ENCODE measurements at places on chromosomes 6 and 20.

DNA sequence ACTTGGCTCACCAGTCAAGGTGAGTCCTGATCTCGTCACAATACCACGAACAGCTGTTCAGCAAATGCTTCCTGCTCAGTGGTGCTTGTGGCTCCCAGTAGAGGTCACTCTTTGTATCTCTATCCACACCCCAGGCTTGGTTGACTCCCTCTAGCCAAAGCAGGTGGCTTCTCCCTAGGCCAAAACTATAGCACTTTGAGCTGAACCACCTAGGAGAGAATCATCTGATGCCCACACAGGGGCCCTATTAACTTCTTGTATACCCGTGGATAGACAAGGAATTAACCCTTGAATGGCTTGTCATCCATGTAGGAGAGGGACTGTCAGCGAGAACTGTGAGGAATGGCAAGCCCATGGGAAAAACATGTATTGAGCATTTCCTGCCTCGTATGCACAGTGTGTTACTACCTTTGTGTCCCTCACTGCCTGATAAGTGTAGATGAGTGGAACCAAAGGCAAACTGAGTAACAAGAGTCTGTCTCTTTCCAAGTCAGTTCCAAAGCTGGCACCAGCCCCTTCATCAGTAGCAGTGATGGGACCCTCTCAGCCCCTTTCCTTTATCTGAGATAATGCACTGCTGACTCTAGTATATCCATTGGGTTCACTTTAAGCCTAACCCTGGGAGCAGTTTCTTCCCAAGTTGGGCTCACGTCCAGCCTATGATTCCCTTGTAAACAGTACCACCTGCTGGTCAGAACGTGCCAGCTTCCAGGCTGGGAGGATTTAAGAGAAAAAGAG, 42.5 kb downstream of the EIF2S2 start:
- DNase-seq, result no peak

- DNase-seq, result no peak
These were observed 160.2 kb downstream of the QRSL1 start for GRCh38 chr6:106789428-106790148.

DNA sequence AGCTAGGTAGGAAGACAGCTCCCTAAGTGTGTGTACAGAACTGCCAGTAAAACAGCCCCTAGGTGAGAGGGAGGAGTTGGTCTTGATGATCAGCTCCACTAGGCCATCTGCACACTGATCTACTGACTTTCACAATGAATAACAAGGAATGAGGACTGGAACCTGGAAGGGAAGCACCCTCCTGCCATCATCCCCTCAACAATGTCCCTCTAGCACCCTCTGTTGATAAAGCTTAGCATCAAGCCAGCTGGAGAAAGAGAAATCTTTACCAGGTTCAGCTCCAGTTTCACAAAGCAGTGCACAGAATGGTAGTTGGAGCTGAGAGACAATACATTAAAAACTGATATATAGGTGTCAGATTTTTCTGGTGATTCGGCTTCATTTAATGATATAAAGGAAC, 57.2 kb upstream of the IRAK1BP1 start:
- no peak for DNase-seq

DNA sequence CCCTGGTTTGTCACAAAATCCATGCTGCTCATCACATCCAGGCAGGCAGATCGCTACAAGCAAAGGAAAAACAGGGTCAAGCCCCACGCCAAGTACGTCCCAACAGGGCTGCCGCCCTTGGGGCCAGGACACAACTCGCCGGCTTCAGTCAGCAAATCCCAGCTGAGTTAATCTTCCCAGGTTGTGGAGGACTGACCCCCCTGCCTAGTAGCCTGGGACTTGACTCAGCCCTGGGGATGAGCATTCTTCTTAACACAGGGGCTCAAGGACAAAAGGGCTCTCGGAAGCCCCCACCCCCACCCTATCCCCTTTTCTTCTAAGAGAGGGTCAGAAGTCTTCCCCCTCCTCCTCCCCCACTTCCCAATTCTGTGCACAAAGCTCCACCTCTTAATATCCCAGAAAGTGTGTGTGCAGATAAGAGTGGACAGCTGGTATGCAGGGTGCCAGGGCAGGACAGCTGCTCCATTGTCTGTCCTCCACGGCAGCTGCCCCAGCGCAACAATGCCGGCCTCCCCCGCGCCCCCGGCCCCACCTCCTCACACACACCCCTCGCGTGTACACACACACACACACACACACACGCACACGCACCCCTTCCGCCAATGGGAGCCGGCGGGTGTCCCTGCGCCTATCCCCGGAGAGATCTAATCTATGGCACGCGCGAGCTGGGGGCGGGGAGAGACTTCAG, 4.5 kb downstream of the DLL1 start:
- no peak for DNase-seq

DNA sequence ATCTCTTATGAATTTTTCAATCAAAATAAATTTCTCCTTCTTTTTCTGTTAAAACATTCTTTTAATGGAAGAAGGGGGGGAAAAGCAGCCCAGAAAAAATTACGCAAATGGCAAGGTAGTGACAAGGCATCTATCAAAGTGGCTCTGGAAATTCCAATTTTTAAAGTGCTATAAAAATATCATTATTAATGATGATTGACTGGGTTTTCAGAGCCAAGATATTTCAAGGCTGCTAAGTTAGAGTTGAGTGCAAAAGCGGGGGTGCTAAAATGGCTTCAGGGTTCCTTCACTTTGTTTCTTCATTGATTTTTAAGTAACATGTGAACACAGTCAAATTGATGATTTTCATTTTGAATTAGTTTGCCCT, 171.6 kb upstream of the CITED2 start:
- DNase-seq, result no peak

- no peak for DNase-seq
These were observed 16.0 kb downstream of the DSE start for GRCh38 chr6:116386581-116387299.

DNA sequence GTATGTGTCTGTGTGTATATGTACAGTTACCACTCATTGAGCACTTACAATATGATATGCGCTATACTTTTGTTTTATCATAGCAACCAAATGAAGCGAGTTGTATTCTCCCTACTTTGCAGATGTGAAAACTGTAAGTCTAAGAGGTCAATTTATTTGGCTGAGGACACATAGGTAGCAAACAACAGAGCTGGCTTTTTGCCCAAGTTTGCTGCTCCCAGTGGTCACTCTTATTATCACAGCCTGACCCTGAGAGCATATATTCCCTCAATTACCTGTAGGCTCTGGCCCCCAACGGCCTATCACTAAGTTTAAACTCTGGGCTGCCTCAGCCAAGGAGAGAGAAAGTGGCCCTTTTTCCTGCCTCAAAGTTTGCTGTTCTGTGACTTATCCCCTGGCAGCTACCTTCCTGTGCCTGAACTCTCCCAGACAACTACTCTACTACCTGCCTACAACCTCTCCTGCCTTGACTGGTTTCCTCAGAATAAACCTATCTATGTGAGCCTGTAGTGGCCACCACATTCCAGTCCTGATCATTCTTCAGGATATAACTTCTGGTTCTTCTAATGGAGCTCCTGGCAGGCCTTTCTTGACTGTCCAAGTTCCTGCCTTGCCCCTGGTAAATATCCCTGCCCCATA, 221.8 kb downstream of the FRK start:
- DNase-seq, result no peak

GRCh38 chr20:62112368-62112767, 9.9 kb upstream of the LSM14B start:
- DNase-seq, result no peak

- no peak for DNase-seq
These were observed 100.5 kb upstream of the QKI start for GRCh38 chr6:163313981-163314380.

GRCh38 chr6:152669895-152670294, 27.8 kb upstream of the MYCT1 start:
- DNase-seq, result no peak

GRCh38 chr20:15240801-15241200, 903.4 kb upstream of the FLRT3 start:
- no peak for DNase-seq

GRCh38 chr6:158789115-158789917, 29.9 kb downstream of the EZR start:
- no peak for DNase-seq

DNA sequence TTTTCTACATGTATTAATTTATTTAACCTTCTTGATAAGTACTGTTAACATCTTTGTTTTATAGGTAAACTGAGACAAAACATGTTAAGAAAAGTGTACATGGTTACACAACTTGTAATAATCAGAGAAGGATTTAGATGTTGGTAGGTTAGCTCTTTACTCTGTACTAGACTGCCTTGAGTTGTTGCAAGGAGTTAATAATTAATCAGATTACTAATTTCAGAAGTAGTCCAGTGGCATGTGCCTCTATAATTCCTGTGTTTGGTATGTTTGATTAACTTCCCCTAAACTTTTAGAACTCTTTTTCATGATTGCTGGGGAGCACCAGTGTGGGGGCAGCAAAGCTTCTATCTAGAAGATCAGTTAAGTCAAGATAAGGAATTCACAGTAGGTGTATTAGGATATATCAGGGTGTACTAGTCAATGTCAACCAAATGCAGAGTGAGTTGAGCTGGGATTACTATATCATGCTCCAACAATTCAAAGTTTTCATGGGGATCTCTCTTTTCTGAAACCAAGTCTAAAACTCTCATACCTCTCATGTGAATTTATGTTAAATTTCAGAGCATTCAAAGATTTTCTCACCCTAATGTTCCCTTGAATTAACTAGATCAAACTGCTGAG, 129.7 kb upstream of the AHI1 start:
- no peak for DNase-seq

- no peak for DNase-seq
These were observed 22.9 kb downstream of the DZANK1 start for GRCh38 chr20:18443886-18444285.

- no peak for DNase-seq
These were observed 95.1 kb upstream of the SASH1 start for GRCh38 chr6:148247386-148248063.

- DNase-seq, result no peak
These were observed 30.4 kb upstream of the PREX1 start for GRCh38 chr20:48858075-48858790.

DNA sequence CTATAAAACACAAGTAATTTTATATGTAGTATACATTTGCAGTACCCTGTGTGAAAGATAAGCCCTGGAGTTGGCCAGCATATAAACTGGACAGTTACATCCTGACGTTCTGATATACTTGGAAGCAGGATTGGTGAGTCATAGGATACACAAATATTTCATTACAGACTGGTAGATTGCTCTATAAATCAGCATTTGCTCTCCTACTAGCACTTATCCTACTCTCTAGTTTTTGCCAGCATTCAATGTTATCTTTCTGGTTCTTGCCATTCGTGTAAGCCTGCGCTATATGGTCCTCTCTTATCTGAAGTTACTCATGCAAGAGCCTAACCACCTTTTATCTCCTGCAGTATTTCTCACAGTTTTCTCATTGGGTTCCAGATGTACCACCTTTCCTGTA, 680.2 kb upstream of the MMS22L start:
- no peak for DNase-seq

GRCh38 chr6:1215023-1215422, 96.9 kb upstream of the FOXQ1 start:
- DNase-seq, result no peak

GRCh38 chr6:43336382-43336781, 27.8 kb upstream of the CRIP3 start:
- no peak for DNase-seq

- DNase-seq, result no peak
These were observed 5.1 kb upstream of the ADAM33 start for GRCh38 chr20:3686867-3687321.

GRCh38 chr6:38215651-38216311, 396.3 kb downstream of the ZFAND3 start:
- no peak for DNase-seq

GRCh38 chr6:156794546-156795354, 17.6 kb downstream of the ARID1B start:
- DNase-seq, result no peak

DNA sequence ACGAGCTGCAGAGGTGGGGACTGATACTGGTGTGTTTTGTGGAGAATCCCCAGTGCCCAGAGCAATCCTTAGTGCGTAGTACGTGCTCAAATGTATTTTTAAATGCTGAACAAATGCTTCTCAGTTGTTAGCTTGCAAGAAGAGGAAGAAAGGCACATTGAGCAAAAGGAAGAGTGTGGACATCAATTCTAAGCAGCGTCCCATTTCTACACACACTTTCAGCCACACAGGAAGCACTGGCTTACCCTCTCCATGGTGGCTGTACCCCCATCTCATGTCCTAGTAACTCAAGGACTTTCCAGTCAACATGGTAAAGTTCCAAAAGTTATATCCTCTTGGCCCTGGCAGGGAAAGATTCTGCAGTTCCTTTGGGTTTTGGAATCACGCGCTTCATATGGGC, 98.8 kb upstream of the NXT1 start:
- DNase-seq, result no peak

- no peak for DNase-seq
These were observed 694.9 kb downstream of the PRKN start for GRCh38 chr6:162032620-162033019.

GRCh38 chr6:105409734-105410133, 6.9 kb upstream of the PREP start:
- DNase-seq, result no peak

DNA sequence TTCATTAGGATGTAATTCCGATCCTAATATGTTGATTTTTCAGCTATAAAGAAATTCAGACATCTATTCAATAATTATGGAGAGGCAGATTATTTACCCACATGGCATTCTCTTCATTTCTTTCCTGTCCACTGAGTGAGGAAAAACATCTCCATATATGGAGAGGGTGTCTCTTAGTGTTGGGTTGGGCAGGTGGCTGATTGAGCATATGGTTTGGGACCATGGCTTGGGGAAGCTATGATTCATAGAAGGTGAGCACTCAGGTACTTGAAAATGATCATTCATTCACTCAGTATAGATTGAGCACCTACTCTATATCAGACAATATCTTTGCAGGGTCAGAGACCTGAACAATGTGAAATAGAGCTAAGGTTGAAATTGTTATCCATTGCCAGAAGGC, 41.3 kb upstream of the IL20RA start:
- DNase-seq, result no peak

GRCh38 chr6:52420668-52421358, 671 bp downstream of the EFHC1 start:
- no peak for DNase-seq

DNA sequence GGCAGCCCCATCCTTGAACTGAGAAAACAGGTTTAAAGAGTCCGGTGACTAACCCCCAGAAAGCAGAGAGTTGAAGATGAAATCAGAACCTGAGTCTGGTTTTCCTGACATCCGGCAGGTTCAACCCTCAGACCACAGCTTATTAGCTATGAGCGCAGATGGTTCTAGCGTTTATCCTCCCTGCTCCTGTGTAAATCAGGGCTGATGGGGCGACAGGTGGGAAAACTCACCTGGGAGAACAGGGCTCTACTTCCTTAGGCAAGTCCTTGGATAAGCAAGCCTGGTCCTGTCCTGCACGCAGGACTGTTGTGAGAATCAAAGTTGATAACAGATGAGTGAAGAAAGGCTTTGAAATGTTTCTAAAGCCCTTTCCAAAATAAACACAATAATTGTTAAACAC, 31.4 kb downstream of the GHRH start:
- peak; percentile 29 for DNase-seq

GRCh38 chr6:129695373-129696027, 14.5 kb downstream of the ARHGAP18 start:
- no peak for DNase-seq

DNA sequence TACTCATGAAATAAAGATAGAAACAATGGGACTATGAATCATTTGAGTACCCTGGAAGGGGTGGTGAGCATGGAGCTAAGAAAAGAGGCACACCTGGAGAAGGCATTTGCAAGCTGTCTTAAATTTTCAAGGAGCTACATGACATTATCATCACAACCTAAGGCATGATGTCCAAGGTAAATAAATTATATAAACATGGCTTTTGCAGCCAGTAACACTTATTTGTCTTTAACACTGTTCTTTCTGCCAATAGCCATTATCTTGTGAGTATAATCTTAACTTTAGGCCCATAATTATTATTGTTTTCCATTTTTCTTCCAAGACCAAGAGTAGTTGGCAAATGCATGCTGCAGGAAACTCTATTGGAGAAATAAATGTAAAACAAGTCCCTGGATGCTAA, 63.7 kb downstream of the ALDH5A1 start:
- no peak for DNase-seq
